Naive thymus-derived CD4-positive, alpha-beta T cell (primary cell): ENCODE measurements at places on chromosomes 6 and 20. TPM values are rescaled to one million over a fixed set of nuclear protein-coding genes. Genes with fewer than 3 reads are reported as not detected.
A peak's percentile ranks its signal among the peaks of the same experiment; 100 is the strongest.

GRCh38 chr20:11083841-11084240 is 410.0 kb upstream of the JAG1 start:
- no peaks in the 10 kb centered on the region for H3K4me1 ChIP-seq
- no peaks in the 10 kb centered on the region for H3K27me3 ChIP-seq
- no peak overlapping the region for H3K4me3 ChIP-seq
- no peak for DNase-seq
- no peak overlapping the region for H3K27ac ChIP-seq
- H3K36me3 ChIP-seq = no peaks in the 10 kb centered on the region

GRCh38 chr6:1278061-1278720 is 33.7 kb upstream of the FOXQ1 start:
- H3K27me3 ChIP-seq = no peaks in the 10 kb centered on the region
- H3K4me3 ChIP-seq = no peak overlapping the region
- DNase-seq = no peak
- no peaks in the 10 kb centered on the region for H3K36me3 ChIP-seq
- no peaks in the 10 kb centered on the region for H3K4me1 ChIP-seq
- no peak overlapping the region for H3K27ac ChIP-seq

Gene RPP40
- 6.5 and 7.5 TPM in 2 replicates for total RNA-seq

Gene SLC4A11
- 1.5 TPM for total RNA-seq

- peaks cover 8% of the 10 kb centered on the region for H3K36me3 ChIP-seq
- H3K27ac ChIP-seq = no peak overlapping the region
Observed at GRCh38 chr6:136696783-136697364, 95.4 kb downstream of the MAP3K5 start.

DNA sequence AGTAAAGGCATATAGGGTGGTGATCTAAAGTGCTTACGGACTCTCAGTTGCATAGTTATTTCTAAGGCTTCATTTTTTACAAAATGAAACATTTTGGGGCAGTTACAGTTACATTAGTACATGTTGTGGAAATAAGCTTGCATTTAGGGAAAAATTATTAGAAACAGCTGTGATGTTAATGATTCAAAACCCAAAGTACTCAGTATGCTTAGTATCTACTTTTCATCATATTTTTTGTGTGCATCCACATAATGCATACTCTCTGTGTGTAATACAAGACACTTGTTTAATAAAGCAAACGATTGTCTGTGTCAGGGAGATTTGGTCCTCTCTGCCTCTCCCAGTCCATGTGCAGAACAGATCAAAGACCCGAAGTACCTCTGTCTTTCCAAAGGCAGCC is 11.4 kb upstream of the TBX18 start:
- H3K27me3 ChIP-seq = no peaks in the 10 kb centered on the region
- DNase-seq = no peak
- no peaks in the 10 kb centered on the region for H3K4me1 ChIP-seq
- no peak overlapping the region for H3K27ac ChIP-seq

- no peaks in the 10 kb centered on the region for H3K27me3 ChIP-seq
- H3K4me1 ChIP-seq = no peaks in the 10 kb centered on the region
- H3K36me3 ChIP-seq = no peaks in the 10 kb centered on the region
- no peak for DNase-seq
- no peak overlapping the region for H3K4me3 ChIP-seq
- no peak overlapping the region for H3K27ac ChIP-seq
Observed at GRCh38 chr20:2795451-2795850, 5.0 kb downstream of the CPXM1 start.

Gene HLA-DMB
- total RNA-seq = 7.8 TPM

DNA sequence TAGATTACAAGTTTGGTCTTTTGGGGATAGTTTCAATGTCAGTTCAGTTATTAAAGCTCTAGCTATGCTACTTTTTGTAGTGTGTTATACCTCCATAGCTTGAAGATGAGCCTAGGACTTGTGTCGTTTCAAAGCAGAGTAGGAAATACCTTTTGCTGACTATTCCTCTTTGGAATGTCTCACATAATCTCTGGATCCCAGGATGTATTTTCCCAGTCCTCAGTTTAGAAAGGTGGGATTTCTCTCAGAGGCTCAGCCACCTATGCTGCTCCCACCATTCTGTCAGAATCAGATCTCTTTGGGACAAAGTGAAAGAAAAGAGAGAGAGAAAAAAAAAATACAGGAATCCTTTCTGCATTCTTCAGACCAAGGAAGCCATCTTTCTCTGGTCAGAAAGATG is 567.5 kb upstream of the IMPG1 start:
- no peaks in the 10 kb centered on the region for H3K36me3 ChIP-seq
- H3K27ac ChIP-seq = no peak overlapping the region
- no peak for DNase-seq

DNA sequence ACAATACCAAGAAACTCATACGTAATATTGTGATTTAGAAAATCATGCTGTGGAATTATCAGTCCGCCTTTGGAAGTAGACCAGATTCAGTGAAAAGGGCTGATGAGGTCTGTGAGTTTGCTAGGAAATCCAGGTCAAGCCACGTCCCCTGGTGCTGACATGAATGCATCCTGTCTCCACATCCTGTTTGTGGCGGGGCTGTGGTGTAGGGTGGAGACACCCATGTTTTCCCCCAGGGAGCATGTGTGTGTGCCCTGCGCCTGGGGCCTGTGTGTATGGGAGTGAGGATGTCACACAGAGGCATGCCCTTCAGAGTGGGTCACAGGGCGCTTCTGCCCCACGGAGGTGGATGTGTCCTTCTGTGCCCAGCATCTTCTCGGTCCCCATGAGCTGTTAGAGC is 109.1 kb downstream of the SASH1 start:
- H3K4me1 ChIP-seq = no peaks in the 10 kb centered on the region
- no peak overlapping the region for H3K27ac ChIP-seq
- no peak for DNase-seq
- no peaks in the 10 kb centered on the region for H3K27me3 ChIP-seq
- no peak overlapping the region for H3K4me3 ChIP-seq
- no peaks in the 10 kb centered on the region for H3K36me3 ChIP-seq

- no peak overlapping the region for H3K4me3 ChIP-seq
- peaks cover 20% of the 10 kb centered on the region for H3K4me1 ChIP-seq
- H3K27ac ChIP-seq = no peak overlapping the region
- no peaks in the 10 kb centered on the region for H3K36me3 ChIP-seq
- H3K27me3 ChIP-seq = no peaks in the 10 kb centered on the region
Observed at GRCh38 chr6:144585217-144585814, 300.2 kb downstream of the UTRN start.

- peak overlapping the region; percentile 33 for H3K27ac ChIP-seq
- no peak overlapping the region for H3K4me3 ChIP-seq
- peaks cover 13% of the 10 kb centered on the region for H3K4me1 ChIP-seq
- DNase-seq = no peak
- no peaks in the 10 kb centered on the region for H3K27me3 ChIP-seq
Observed at GRCh38 chr6:41194386-41194785, 6.6 kb downstream of the TREML2 start.

DNA sequence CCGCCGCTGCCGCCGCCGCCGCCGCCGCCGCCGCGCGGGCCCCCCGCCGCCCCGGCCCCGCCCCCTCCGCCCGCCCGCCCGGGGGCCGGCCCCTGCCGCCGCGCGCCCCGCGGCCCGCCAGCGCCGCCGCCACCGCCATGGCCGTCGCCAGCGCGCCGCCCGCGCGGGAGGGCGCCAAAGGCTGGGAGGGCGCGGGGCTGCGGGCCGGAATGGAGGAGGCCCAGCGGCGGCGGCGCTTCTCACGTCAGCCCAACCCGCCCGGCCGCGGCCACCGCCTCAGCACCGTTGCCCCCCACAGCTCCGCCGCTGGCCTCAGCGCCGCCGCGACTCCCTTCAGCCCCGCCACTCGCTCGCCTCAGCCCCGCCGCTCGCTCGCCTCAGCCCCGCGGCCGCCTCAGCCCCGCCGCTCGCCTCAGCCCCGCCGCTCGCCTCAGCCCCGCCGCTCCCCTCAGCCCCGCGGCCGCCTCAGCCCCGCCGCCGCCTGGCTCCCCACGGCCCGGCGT is 258 bp downstream of the PHF10 start:
- H3K4me1 ChIP-seq = peaks cover 26% of the 10 kb centered on the region
- no peaks in the 10 kb centered on the region for H3K27me3 ChIP-seq
- H3K27ac ChIP-seq = peak overlapping the region; percentile 67

- no peak overlapping the region for H3K4me3 ChIP-seq
- H3K27ac ChIP-seq = no peak overlapping the region
- H3K4me1 ChIP-seq = no peaks in the 10 kb centered on the region
- no peak for DNase-seq
- H3K27me3 ChIP-seq = no peaks in the 10 kb centered on the region
Observed at GRCh38 chr6:40848868-40849514, 190.0 kb downstream of the UNC5CL start.

Gene RBBP9
- total RNA-seq = 16.4 and 19.1 TPM in 2 replicates

Gene FAM162B
- total RNA-seq = not detected

- no peaks in the 10 kb centered on the region for H3K4me1 ChIP-seq
- no peaks in the 10 kb centered on the region for H3K27me3 ChIP-seq
- H3K36me3 ChIP-seq = no peaks in the 10 kb centered on the region
- no peak for DNase-seq
- no peak overlapping the region for H3K27ac ChIP-seq
Observed at GRCh38 chr6:19472850-19473249, 364.3 kb upstream of the ID4 start.

Gene IMPG1
- not detected for total RNA-seq

GRCh38 chr20:52473186-52473585 is 281.6 kb upstream of the ZFP64 start:
- H3K27me3 ChIP-seq = no peaks in the 10 kb centered on the region
- DNase-seq = no peak
- no peak overlapping the region for H3K27ac ChIP-seq
- H3K36me3 ChIP-seq = no peaks in the 10 kb centered on the region
- no peaks in the 10 kb centered on the region for H3K4me1 ChIP-seq

- no peaks in the 10 kb centered on the region for H3K36me3 ChIP-seq
- no peak for DNase-seq
- H3K4me3 ChIP-seq = no peak overlapping the region
- no peaks in the 10 kb centered on the region for H3K4me1 ChIP-seq
- no peaks in the 10 kb centered on the region for H3K27me3 ChIP-seq
Observed at GRCh38 chr20:25517124-25517523, 68.2 kb downstream of the NINL start.

Gene AKAP12
- not detected for total RNA-seq

DNA sequence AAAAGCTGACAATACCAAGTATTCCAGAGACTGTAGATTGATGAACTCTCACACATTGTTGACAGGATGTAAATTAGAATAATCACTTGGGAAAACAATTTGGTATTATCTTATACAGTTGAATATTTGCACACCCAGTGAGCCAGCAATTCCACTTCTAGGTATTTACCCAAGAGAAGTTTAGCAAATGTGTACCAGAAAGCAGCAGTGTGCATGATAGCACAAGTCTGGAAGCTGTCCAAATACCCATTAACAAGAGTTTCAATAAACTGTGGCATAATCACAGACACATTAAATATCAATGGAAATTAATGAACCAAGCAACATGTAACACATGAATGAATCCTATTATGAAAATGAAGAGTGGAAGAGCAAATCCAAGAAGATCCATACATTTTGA is 233.6 kb downstream of the TPBG start:
- H3K36me3 ChIP-seq = no peaks in the 10 kb centered on the region
- no peaks in the 10 kb centered on the region for H3K27me3 ChIP-seq
- H3K4me1 ChIP-seq = no peaks in the 10 kb centered on the region
- H3K27ac ChIP-seq = no peak overlapping the region
- no peak overlapping the region for H3K4me3 ChIP-seq
- no peak for DNase-seq

DNA sequence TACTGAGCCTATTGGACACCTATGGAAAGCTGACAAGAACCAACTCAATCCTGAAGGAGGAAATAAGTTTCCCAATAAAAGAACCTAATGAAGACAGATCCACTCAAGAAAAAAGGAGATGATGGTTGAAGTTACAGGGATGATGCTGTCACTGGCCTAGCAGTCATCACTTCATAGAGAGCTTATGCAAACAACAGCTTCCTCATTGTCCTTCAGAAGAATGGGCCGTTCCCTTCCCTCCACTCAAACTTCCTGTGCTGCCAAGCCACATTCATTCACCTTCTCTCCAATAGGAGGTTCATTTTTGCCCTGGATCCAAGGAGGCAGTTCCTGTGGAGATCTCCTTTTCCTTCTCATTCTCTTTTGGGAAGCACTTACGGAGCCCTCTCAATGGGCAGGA is 13.8 kb upstream of the PM20D2 start:
- no peaks in the 10 kb centered on the region for H3K36me3 ChIP-seq
- no peaks in the 10 kb centered on the region for H3K4me1 ChIP-seq
- no peaks in the 10 kb centered on the region for H3K27me3 ChIP-seq
- no peak for DNase-seq

Gene REM1
- total RNA-seq = not detected

Gene CLVS2
- not detected for total RNA-seq

DNA sequence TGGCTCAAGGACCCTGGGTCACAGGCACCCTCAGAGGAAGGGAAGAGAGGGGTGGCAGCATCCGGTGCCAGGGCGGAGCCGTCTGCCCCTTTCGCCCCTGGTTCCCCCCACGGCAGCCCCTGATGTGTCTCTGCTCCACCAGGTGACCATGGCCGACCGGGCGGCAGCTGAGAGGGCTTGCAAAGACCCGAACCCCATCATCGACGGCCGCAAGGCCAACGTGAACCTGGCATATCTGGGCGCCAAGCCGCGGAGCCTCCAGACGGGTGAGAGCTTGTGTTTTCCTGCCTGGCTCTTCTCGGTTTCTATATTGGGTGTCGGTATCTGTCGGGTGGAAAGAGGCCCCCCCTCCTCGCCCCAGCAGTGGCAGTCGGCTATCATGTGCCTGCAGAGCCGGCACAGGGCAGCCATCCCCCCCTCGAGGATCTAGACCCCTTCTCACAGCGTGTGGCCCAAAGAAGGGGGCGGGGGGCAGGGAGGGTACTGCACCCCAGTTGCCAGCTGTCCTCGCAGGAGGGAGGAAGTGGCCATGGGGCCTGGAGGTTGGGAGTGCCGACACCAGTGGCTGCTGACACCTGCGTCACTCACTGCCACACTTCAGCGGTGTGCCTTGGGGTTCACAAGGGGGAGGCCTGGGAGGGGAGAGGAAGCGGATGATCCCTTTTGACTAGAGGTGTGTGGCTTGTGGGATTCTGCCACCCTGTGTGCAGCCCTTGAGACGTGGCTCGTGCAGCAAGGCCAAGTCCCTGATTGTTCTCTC is 1.5 kb downstream of the RBM38 start:
- peak; percentile 92 for DNase-seq
- peaks cover 63% of the 10 kb centered on the region for H3K4me1 ChIP-seq
- peaks cover 34% of the 10 kb centered on the region for H3K36me3 ChIP-seq
- peak overlapping the region; percentile 83 for H3K27ac ChIP-seq
- peak overlapping the region; percentile 99 for H3K4me3 ChIP-seq

- no peaks in the 10 kb centered on the region for H3K36me3 ChIP-seq
- no peak for DNase-seq
- H3K27ac ChIP-seq = no peak overlapping the region
- no peaks in the 10 kb centered on the region for H3K27me3 ChIP-seq
- no peaks in the 10 kb centered on the region for H3K4me1 ChIP-seq
Observed at GRCh38 chr20:55961376-55962330, 43.7 kb downstream of the CBLN4 start.
